ENCODE measurements at places on chromosomes 4 and X.

DNA sequence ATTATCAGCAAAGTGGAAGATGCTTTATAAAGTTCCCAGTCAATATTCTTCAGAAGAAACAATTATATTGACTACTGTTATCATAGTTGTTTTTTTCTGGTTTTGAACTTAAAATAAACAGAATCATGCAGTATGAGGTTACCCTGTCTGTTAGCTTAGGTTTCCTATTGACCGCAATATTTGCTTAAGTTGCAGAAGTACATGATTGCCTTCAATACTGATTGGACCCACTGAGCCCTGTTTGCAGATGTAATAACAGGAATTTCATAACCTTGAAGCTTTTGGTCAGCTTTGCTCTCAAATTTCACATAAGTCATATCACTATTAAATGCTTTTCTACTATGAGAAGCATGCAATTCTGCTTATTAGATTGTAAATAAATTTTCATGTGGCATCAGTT, 229.1 kb upstream of the FSTL5 start:
- H3K4me3 ChIP-seq, result no peak overlapping the region
- DNase-seq, result no peak
- H3K27me3 ChIP-seq, result no peaks in the 10 kb centered on the region
- H3K4me1 ChIP-seq, result no peaks in the 10 kb centered on the region
- no peak overlapping the region for H3K27ac ChIP-seq

GRCh38 chr4:99061048-99061700, 27.4 kb downstream of the ADH5 start:
- peaks cover 30% of the 10 kb centered on the region for H3K36me3 ChIP-seq
- H3K27me3 ChIP-seq, result no peaks in the 10 kb centered on the region
- H3K27ac ChIP-seq, result no peak overlapping the region

GRCh38 chrX:31258166-31258565, 186.3 kb upstream of the FTHL17 start:
- DNase-seq, result no peak
- no peak overlapping the region for H3K4me3 ChIP-seq
- H3K27me3 ChIP-seq, result no peaks in the 10 kb centered on the region
- H3K27ac ChIP-seq, result no peak overlapping the region
- H3K36me3 ChIP-seq, result no peaks in the 10 kb centered on the region

- no peaks in the 10 kb centered on the region for H3K27me3 ChIP-seq
- no peak for DNase-seq
- H3K4me1 ChIP-seq, result no peaks in the 10 kb centered on the region
Measured at GRCh38 chrX:143296521-143296920, 220.8 kb downstream of the SPANXN3 start.

DNA sequence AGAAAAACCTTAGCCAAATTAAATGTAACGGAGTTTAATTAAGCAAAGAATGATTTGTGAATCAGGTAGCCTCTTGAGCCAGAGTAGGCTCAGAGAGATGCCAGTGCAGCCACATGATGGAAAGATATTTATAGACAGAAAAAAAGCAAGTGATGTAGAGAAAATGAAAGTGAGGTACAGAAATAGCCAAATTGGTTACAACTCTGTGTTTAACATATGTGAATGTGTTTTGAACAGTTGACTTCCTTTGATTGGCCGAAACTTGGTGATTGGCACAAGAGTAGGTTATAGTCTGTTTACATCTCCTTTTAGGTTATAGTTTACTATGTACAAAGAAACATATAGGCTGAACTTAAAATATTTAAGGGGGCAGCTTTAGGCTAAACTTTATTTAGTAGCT, 459.9 kb upstream of the BOD1L1 start:
- no peak overlapping the region for H3K4me3 ChIP-seq
- no peaks in the 10 kb centered on the region for H3K36me3 ChIP-seq
- no peaks in the 10 kb centered on the region for H3K27me3 ChIP-seq

- no peaks in the 10 kb centered on the region for H3K27me3 ChIP-seq
- no peak for DNase-seq
- H3K36me3 ChIP-seq, result no peaks in the 10 kb centered on the region
- no peak overlapping the region for H3K27ac ChIP-seq
- no peak overlapping the region for H3K4me3 ChIP-seq
Measured at GRCh38 chr4:83503974-83504373, 19.1 kb upstream of the ABRAXAS1 start.

DNA sequence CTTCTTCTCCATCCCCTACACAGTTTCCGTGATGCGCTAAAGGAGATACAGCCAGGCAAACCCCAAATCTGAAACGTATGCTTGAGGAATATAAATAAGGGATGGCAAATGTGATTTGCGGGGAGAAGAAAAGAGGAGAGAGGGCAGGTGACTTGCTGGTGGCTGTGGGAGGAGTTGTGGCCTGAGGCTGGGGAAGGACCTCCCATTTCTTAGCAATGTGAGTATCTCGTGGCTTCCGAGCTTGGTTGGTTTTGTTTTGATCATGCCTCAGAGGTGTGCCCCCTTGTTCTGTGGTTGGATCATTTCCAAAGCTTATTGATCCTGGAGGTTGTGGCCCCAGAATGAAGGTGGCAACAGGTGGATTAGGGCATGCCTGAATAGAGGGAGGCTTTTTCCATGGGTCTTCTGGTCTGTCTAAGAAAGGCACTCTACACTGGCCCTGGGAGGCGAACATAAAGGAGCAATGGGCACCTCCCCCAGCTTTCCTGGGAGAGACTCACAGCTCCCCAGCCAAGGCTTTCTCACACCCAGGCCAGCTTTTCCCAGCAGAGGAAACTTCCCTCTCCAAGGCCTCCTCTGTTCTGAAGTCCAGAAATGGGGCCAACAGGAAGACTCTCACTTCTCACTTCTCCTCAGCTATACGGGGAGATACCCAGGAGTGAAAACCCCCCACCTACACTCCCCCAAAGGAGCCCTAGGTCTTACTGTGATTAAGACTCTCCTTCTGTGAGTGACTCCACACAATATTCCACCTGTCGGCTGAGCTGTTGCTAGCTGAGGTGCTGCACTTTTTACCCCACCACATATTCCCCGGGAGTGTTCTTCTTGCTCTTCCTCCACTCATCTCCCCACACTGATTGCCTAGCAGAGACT, 40.0 kb downstream of the C4orf51 start:
- no peak for DNase-seq
- H3K4me3 ChIP-seq, result no peak overlapping the region
- H3K27ac ChIP-seq, result no peak overlapping the region

GRCh38 chr4:100511896-100512295, 5.9 kb downstream of the EMCN start:
- H3K4me1 ChIP-seq, result no peaks in the 10 kb centered on the region
- no peak overlapping the region for H3K27ac ChIP-seq
- DNase-seq, result no peak
- no peaks in the 10 kb centered on the region for H3K27me3 ChIP-seq
- H3K4me3 ChIP-seq, result no peak overlapping the region

DNA sequence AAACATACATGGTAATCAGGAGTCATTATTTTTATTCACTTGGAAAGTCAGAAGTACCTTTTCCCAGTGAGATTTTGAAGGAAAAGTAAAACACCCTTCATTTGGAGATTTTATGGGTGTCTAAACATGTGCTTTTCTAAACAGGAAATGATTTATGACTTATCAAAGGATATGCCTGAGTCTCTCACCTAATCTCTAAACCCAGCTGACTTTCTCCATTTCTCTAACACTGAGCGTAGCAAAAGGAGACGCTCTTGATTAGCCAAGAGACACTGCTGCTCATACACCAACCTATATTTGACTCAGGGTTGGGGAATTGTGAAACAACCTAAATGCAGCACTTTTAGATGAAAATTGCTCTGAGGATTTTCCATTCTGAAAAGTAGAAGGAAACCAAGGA, 468.5 kb upstream of the FTHL17 start:
- no peak overlapping the region for H3K4me3 ChIP-seq
- no peaks in the 10 kb centered on the region for H3K27me3 ChIP-seq
- H3K4me1 ChIP-seq, result peaks cover 2% of the 10 kb centered on the region

- no peak overlapping the region for H3K27ac ChIP-seq
- H3K4me3 ChIP-seq, result no peak overlapping the region
- DNase-seq, result no peak
- H3K4me1 ChIP-seq, result no peaks in the 10 kb centered on the region
Measured at GRCh38 chr4:170242471-170242870, 152.7 kb upstream of the AADAT start.
